ENCODE measurements at places on chromosomes 1 and 21.

- DNase-seq = peak; percentile 62
Measured at GRCh38 chr1:42740851-42741580, 980 bp upstream of the CLDN19 start.

- DNase-seq = no peak
Measured at GRCh38 chr1:27966402-27967105, 6.8 kb downstream of the XKR8 start.

DNA sequence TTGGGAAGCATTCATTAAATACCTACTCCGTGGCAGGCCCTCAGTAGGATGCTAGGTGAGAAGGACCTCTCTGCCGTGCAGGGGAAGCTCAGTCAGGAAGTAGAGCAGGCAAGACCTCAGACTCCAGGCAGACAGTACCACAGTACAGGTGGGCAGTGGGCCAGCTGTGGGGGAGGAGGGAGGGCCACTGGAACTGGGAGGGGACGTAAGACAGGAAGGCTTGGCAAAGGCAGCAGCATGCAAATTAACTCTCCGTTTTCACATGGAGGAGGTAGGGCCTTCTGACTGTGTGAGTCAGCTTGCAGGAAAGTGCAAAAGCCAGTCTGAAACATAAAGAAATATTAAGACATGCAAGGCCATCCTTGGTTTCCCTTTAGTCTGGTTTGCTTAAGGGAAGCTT is 157.7 kb downstream of the TRIM33 start:
- DNase-seq = peak; percentile 41

DNA sequence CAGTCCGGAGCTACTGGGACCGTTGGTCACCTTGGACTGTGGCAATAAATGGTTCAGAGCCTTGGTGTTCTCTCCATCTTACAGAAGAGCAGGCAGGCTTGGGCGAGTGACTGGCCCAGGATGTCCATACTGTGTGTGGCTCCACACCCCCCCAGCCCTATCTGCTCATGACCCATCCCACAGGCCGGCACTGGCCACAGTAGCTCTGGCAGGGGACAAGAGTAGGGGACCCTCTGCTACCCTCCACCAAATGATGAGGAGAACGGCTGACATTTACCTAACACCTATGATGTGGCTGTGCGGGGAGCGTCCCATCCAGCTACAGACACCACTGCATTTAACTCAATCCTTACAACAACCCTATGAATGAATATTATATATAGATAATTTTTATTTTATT is 13.3 kb downstream of the LDLRAD2 start:
- DNase-seq = no peak

GRCh38 chr1:219580009-219580676 is 32.8 kb downstream of the ZC3H11B start:
- no peak for DNase-seq

DNA sequence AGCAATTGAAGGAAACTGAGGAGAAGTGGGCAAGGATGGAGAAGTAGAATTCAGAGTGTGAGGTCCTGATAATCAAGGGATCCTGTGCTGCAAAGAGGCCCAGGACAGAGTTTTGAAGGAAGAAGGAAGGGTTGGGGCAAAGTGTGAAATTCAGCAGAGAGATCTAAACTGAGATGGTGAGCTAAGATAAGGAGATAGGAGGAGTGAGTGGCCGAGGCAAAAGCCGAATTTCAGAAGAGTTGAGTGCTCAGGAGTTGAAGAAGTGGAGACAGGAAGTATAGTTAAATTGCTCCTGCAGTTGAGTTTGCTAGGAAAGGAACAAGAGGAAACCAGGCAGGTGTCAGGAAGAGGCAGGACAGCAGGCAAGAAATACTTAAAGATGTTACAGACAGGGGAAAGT is 16.4 kb upstream of the MAPKAPK2 start:
- no peak for DNase-seq

DNA sequence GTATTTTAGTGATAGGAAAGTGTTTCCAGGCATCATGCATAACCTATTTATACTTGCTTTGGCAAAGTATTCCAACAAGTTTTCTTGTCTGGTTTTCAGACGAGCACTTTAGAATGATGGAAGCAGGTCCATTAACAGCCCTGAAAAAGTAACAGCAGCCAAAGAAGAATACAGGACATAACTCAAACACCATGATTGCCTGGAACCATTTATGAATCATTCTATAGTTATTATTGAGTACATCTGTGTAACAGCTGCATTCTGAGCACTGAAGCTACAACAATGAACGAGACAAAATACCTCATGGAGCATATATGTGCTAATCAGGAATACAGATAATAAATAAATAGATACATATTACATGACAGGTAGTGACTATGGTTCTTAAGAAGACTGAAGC is 12.6 kb downstream of the IL10RB start:
- DNase-seq = no peak

DNA sequence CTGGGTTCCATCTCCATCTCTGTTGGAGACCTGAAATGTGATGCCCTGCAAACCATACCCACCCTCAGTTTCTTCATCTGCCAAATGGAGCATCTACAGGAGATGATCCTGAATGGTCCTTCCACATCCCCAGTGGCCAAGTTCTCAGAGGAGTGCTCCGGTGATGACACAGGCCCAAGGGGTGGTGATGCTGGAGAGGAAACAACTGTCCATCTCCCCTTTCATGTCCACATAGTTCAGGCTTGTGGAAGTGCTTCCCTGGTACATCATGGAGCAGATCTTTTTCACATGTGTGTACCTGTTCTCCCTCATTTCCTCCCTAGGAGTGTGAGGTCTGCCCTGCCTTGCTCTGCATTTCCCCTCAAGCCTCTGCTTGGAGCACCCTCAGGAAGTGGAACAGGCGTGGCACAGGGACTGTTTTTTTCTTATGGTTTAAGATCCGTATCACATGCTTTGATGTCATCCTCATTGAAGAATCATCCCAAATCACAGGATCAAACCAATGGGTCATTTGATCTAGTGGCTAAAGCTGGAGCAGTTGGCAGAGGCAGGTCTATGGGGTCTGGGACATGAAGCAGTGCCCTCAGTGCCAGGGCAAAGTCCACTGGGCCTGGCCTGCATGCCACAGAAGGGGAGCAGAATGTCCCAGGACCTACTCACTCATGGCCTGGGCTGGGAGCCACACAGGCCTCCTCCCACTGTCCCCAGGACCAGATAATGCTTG is 8.2 kb upstream of the TRIM63 start:
- DNase-seq = no peak

GRCh38 chr1:64539289-64539688 is 69.4 kb downstream of the CACHD1 start:
- no peak for DNase-seq

- no peak for DNase-seq
Measured at GRCh38 chr1:8273036-8273435, 44.9 kb upstream of the SLC45A1 start.

GRCh38 chr1:168054117-168054516 is 82.6 kb downstream of the GPR161 start:
- no peak for DNase-seq

DNA sequence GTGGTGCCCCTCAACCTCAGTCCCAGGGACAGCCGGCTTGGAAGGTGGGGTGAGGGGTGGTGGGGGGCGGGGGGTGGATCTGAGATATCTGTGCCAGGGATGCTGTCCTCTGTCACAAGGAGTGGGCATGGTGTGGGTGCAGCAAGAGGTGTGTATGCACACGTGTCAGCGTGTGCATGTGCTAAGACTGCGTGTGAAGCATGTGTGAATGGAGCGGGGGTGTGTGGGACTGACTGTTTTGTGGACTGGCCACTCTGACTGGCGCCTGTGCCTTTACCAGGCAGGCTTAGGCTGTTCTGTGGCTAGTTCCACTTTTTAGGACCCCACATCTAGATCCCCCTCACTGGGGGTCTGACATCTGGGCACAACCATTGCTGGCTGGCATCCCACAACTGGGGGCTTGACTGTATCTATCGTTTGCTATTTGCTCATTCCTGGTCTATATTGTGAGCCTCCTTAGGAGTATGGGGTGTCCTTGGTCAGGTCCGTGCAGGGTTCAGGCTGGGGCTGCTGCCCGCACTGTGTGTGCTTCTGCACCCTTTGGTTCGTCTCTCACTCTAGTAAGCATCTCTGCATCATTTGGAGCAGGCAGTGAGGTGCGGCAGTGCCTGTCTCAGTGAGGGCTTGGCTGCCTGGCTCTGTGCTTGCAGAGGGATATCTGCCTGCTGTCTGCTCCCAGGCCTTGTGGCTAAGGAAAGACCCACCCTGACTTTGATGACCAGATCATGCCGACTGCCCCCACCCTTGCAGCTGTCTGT is 1.9 kb downstream of the AMPD2 start:
- DNase-seq = no peak

- no peak for DNase-seq
Measured at GRCh38 chr21:39851002-39851618, 16.1 kb upstream of the PCP4 start.

- no peak for DNase-seq
Measured at GRCh38 chr1:57925226-57925625, 501.4 kb upstream of the DAB1 start.

GRCh38 chr1:171247501-171247900 is 793 bp upstream of the FMO1 start:
- no peak for DNase-seq

DNA sequence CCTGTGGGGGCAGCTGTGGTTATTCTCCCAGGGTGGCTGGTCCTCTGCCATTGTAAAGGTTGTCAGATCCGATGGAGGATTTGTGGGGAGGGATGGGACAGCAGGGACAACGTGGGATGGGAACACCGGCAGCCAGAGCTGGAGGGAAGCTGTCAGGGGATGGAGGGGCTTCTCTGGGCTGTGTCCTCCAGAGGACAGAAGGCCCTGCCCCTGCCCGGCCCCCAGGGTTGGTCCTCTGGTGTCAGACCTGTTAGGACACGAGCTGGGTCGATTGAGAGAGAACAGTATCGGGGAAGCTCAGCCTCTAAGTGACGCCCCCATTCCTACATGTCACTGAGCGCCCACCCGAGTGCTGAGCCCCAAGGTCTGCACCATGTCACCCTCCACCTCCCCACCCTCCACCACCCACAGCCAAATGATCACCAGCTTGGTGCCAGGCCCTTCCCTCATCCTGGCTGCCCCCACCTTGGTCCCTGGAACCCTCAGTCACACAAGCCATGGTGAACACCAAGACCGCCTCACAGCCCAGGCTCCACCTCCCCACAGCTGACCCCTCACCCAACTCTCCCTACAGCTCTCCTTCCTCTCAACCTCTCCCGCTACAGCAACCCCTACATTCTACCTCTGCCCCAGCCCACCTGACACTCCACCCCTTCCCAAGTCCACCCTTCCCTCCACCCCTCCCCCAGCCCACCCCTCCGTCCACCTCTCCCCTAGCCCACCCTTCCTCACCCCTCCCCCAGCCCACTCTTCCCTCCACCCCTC is 244.4 kb downstream of the MATN1 start:
- DNase-seq = no peak

DNA sequence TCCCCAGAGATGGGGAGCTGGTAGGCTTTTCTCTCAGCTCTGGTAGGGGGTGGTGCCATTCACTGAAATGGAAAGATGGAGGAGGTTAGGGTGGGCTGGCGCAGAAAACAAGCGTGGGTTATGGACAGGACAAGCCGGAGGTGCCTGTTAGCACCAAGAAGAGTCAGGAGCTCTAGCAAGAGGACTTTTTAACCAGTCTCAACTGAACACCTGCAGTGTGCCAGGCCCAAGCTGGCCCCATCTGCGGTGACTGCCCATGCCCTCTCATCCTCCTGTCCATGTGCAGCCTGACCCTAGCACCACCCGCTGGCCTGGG is 254.4 kb downstream of the RHOU start:
- no peak for DNase-seq

GRCh38 chr21:35046263-35046624 is 2.9 kb downstream of the RUNX1 start:
- DNase-seq = no peak

DNA sequence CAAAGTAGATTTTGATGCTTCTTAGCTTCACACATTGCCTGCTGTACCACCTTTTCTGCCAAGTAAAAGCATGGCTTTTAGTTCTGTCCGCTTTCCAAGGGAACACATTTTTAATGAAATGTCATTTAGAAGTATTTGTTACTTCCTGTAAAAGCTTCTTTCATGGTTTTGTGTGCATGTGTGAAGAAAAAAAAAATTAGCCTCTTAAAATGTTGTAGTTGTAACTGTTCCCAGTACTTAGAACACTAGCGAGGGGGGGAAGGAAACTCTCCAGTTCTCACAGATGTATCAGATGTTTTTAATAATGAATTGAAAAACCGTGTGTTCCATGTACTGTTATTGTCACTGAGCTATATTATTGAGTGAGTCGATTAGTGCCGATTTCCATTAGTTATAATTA is 568.3 kb upstream of the ADGRL2 start:
- DNase-seq = no peak

- no peak for DNase-seq
Measured at GRCh38 chr1:24425922-24426321, 10.3 kb downstream of the NIPAL3 start.

DNA sequence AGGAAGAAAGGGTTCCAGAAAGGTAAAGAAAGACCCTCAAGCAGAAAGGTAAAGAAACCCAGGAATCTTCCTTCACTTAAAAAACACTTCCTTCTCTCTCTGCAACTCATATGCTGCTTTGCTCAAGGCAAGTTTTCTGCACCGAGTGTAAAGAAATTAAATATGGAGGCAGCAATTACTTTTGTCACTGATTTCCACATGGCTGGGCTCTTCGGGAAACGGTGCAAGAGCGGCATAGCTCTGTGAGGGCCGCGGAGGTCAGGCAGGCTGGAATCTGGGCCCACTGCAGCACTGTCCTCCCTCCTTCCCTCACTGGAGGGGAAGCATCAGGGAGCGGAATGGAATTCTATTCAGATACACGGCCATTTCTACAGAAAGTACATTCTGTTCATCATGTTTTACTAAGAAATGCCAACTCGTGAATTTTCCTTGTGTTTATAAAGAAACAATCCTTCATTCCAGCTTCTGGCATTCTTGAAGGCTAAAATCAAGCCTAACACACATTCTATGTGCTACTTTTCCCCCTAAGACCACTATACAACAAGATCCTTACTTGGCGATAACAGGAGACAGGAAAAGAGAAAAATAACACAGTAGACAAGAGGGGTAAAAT is 212.2 kb downstream of the SIPA1L2 start:
- DNase-seq = no peak

- no peak for DNase-seq
Measured at GRCh38 chr1:51610637-51611036, 6.3 kb upstream of the OSBPL9 start.

DNA sequence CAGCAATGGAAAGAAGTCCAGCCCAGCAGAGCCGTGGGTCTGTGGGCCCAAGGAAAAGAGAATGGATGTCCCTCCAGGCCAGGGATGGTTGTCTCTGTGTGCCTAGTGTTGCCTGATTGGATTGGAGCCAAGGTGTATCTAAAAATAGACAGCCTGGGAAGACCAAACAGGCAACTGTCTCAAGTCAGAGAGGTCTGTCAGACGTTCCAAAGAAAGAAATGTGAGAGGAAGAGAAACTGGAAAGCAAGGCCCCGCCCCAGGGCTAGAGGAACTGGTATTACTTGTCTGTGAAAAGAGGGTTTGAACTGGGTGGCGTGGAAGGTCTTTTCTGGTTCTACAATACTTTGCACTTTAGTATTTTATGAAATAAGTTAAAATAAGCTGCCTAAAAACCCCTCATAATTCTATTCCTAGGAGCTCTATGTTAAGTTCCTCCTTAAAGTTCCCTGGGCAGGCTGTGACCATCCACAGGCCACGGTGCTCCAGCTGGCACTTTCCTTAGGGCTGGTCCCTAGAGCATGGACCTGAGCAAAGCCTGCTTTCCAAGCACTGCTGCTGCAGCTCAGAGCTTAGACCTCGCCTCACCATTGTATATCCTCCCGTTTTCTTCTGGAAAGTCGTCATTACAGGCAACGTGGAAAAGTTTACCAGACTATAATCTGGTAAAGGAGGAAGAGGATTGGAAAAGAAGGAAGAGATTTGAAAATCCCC is 151.6 kb downstream of the DISC1 start:
- no peak for DNase-seq

- peak; percentile 57 for DNase-seq
Measured at GRCh38 chr1:116737020-116737854, 17.0 kb upstream of the CD2 start.

- no peak for DNase-seq
Measured at GRCh38 chr1:206039046-206039973, 13.7 kb upstream of the RHEX start.

Data from NCI-H526 treated with DMSO at 0.1 percent for 48 hours (cell line).